ENCODE measurements at places on chromosomes 2 and 18. TPM values are rescaled to one million over a fixed set of nuclear protein-coding genes. Genes with fewer than 3 reads are reported as not detected.

DNA sequence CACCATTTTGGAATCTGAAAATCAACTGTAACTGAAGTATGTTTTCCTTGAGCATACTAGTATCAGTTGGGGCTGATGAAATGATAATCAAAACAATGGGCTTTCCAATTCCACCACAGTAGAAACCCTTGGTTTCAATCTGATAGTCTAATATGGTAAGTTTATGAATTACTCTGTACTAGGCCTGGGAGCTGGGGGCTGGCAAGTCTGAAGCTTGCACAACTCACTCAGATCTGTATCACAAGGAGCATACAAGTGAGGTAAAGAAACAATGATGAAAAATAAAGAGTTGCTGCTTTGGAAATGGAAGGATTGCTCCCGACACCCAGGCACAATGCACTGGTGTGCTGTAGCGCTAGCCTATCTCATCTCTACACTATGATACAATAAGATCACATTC lies 19.4 kb downstream of the ZEB2 start:
- H3K4me1 ChIP-seq = no peaks in the 10 kb centered on the region
- no peaks in the 10 kb centered on the region for H3K27me3 ChIP-seq
- no peak overlapping the region for H3K4me3 ChIP-seq
- H3K36me3 ChIP-seq = no peaks in the 10 kb centered on the region
- H3K27ac ChIP-seq = peak overlapping the region; percentile 13
- no peak for DNase-seq

DNA sequence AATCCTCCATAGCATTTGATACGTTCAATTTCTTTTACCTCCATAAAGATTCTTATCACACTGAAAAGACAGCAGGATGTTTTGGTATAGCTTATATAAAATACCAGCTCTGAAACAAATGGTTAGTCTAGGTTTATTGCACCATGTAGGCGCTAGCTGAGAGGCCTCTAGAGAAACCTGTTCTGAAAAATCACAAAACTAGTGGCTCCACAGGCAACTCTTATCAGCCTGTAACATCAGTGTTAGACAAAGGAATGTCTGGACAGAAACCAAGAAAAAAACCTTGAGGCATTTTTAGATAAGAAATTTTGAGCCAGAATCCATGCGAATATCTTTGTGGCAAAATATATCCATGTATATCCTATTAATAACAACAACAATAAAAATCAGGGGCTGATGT lies 440.4 kb upstream of the MAP2 start:
- no peaks in the 10 kb centered on the region for H3K4me1 ChIP-seq
- H3K36me3 ChIP-seq = no peaks in the 10 kb centered on the region
- H3K4me3 ChIP-seq = no peak overlapping the region
- no peak for DNase-seq
- H3K27ac ChIP-seq = no peak overlapping the region
- H3K27me3 ChIP-seq = no peaks in the 10 kb centered on the region

GRCh38 chr2:20519309-20519708 lies 72.4 kb downstream of the RHOB start:
- no peak for DNase-seq
- H3K27me3 ChIP-seq = no peaks in the 10 kb centered on the region
- H3K4me1 ChIP-seq = no peaks in the 10 kb centered on the region
- H3K4me3 ChIP-seq = no peak overlapping the region

DNA sequence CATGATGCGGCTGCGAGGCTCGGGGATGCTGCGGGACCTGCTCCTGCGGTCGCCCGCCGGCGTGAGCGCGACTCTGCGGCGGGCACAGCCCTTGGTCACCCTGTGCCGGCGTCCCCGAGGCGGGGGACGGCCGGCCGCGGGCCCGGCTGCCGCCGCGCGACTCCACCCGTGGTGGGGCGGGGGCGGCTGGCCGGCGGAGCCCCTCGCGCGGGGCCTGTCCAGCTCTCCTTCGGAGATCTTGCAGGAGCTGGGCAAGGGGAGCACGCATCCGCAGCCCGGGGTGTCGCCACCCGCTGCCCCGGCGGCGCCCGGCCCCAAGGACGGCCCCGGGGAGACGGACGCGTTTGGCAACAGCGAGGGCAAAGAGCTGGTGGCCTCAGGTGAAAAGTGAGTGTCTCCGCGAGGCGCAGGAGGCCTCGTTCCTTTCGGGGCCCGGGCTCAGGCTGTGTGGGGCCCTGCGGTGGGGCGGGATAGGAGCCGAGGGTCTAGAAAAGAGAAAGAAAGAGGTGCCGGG lies 520 bp downstream of the GLS start:
- no peaks in the 10 kb centered on the region for H3K27me3 ChIP-seq
- H3K4me3 ChIP-seq = peak overlapping the region; percentile 86
- peak overlapping the region; percentile 95 for H3K27ac ChIP-seq
- H3K36me3 ChIP-seq = no peaks in the 10 kb centered on the region

DNA sequence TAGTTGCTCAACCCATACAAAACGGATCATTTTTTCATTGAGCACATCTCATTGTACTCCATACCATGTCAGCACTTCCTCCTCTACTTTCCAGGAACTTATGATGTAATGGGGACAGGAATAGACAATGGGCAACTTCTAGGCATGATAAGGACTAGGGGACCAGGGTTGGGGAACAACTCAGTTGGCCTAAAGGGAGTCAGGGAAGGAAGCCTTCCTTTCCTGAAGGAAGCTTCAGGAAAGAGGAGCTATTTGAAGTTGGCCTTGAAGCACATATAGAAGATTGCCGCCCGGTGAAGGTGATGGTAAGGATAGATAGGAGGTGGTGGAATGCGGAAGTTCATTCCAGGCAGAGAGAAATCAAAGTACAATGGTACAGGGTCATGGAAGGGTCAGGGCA lies 283.9 kb downstream of the SLC8A1 start:
- no peak overlapping the region for H3K27ac ChIP-seq
- no peaks in the 10 kb centered on the region for H3K4me1 ChIP-seq
- H3K4me3 ChIP-seq = no peak overlapping the region

DNA sequence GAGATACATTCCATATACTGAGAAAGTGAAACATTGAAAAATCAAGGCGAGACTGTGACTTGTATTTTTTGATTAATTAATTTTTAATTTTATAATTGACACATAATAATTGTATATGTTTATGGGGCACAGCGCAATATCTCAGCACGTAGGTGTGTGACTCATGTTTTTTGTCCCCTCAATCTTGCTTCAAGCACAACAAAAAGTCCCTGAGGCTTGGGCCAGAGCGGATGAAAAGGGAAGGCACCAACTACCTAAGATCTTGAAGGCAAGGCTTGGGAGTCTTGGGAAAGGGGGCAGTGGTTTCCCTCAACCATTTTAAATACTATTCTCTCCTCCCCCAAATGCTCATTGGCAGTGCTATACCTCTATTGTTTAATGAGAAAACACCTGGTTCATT lies 9.9 kb downstream of the SGPP2 start:
- H3K4me1 ChIP-seq = no peaks in the 10 kb centered on the region
- no peaks in the 10 kb centered on the region for H3K27me3 ChIP-seq

DNA sequence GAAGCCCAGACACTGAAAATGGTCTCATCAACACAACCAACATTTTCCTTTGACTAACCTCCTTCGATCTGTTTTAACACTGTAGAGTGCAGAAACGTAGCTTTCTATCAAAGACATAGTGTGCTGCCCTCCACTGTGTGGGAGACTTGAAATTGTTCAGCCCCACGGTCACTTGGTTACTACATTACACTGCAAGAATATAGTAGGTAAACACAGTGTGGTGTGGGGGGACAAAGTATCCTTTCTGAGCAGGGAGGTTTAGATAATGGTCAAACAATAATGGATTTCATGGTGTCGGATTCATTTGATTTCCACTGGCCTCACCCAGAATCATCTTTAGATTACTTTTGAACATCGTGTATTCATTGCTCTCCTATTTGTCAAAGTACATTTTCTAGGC lies 181.0 kb downstream of the ERBB4 start:
- no peaks in the 10 kb centered on the region for H3K4me1 ChIP-seq
- DNase-seq = no peak
- no peak overlapping the region for H3K4me3 ChIP-seq
- no peaks in the 10 kb centered on the region for H3K27me3 ChIP-seq
- H3K27ac ChIP-seq = no peak overlapping the region

DNA sequence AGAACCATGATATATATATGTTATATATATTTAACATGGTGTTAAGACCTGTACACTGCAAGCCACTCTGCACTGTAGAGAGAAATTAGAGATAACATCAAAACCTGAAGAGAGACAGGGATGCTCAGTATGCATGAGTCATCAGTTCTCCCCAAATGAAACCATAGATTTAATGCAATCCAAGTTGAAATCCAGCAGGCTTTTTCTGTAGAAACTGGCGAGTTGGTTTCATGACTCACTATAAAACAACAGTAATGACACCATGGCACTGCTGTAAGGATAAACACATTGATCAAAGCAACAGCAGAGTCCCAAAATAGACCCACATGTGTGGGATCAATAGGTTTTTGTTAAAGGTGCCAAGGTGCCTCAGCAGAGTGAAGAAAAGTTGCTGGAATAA lies 65.8 kb downstream of the RTP5 start:
- DNase-seq = no peak
- H3K36me3 ChIP-seq = no peaks in the 10 kb centered on the region
- H3K4me1 ChIP-seq = no peaks in the 10 kb centered on the region
- no peaks in the 10 kb centered on the region for H3K27me3 ChIP-seq
- H3K4me3 ChIP-seq = no peak overlapping the region

DNA sequence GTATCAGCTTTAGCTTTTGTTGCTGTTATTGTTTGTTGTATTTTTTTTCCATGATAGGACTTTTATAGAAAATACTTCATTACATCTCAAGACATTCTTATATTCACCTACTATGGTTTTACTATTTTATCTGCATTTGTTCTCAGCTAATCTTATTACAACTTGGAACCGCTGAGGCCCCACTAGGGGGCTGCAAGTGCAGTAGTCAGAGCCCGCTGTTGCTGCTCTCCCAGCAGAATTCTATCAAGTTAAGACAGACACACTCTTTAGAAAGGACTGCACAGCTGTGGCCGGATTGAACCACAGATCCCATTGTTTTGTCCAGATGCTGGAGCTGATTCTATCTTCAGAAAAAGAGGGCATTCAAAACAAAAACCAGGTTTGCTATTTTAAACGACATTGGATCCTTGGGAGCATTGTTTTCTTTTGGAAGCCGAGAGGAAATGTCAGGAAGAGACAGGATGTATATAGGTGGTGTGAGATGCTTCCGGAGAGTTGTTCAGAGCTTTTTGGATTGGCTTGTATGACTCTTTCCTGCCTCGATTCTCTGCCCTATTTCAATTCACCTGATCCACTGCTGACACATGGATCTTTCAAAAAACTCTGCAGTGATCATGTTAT lies 105.7 kb upstream of the GAREM1 start:
- H3K4me1 ChIP-seq = no peaks in the 10 kb centered on the region
- no peak overlapping the region for H3K4me3 ChIP-seq
- DNase-seq = no peak

GRCh38 chr2:218293715-218294429 lies 1.6 kb upstream of the TMBIM1 start:
- H3K27me3 ChIP-seq = no peaks in the 10 kb centered on the region
- H3K36me3 ChIP-seq = no peaks in the 10 kb centered on the region
- H3K4me3 ChIP-seq = no peak overlapping the region
- peaks cover 28% of the 10 kb centered on the region for H3K4me1 ChIP-seq
- no peak overlapping the region for H3K27ac ChIP-seq

GRCh38 chr2:128380961-128381938 lies 62.6 kb upstream of the HS6ST1 start:
- DNase-seq = no peak
- H3K27me3 ChIP-seq = no peaks in the 10 kb centered on the region
- no peak overlapping the region for H3K4me3 ChIP-seq
- no peaks in the 10 kb centered on the region for H3K36me3 ChIP-seq

GRCh38 chr18:36850527-36851201 lies 21.7 kb downstream of the KIAA1328 start:
- DNase-seq = no peak
- H3K4me3 ChIP-seq = no peak overlapping the region
- no peaks in the 10 kb centered on the region for H3K4me1 ChIP-seq
- no peaks in the 10 kb centered on the region for H3K27me3 ChIP-seq
- H3K27ac ChIP-seq = no peak overlapping the region

GRCh38 chr2:143087033-143087432 lies 42.2 kb upstream of the ARHGAP15 start:
- H3K4me3 ChIP-seq = no peak overlapping the region
- H3K27me3 ChIP-seq = no peaks in the 10 kb centered on the region
- no peaks in the 10 kb centered on the region for H3K4me1 ChIP-seq
- DNase-seq = no peak
- no peak overlapping the region for H3K27ac ChIP-seq

GRCh38 chr2:150919901-150920300 lies 341.8 kb downstream of the RBM43 start:
- H3K36me3 ChIP-seq = no peaks in the 10 kb centered on the region
- H3K27ac ChIP-seq = no peak overlapping the region
- no peaks in the 10 kb centered on the region for H3K4me1 ChIP-seq
- H3K4me3 ChIP-seq = no peak overlapping the region
- DNase-seq = no peak

- H3K4me3 ChIP-seq = no peak overlapping the region
- no peak for DNase-seq
- H3K27ac ChIP-seq = peak overlapping the region; percentile 45
- no peaks in the 10 kb centered on the region for H3K4me1 ChIP-seq
Observed at GRCh38 chr2:54903736-54904554, 146.3 kb downstream of the RTN4 start.

GRCh38 chr2:219688560-219689445 lies 61.4 kb downstream of the SLC4A3 start:
- no peaks in the 10 kb centered on the region for H3K4me1 ChIP-seq
- no peak overlapping the region for H3K4me3 ChIP-seq
- peak; percentile 37 for DNase-seq
- no peaks in the 10 kb centered on the region for H3K27me3 ChIP-seq
- H3K36me3 ChIP-seq = no peaks in the 10 kb centered on the region

DNA sequence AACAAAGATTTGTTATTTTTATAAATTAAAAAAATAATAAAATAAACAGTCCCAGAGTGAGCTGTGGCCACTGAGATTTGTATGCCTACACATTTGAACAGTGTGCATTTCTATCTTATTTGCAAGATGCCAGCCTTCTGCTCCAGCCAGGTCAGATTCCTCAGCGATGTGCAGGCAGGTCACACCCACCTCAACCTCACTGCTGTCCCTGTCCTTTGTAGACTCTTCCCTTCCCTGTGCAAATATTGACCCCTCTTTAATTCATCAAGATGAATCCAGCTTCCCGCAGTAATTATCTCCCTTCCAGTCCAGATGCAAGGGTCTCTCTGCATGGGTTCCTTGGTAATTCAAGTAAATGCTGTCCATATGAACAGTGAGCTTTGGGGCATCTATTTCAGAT lies 256.2 kb downstream of the PIEZO2 start:
- H3K4me3 ChIP-seq = no peak overlapping the region
- H3K27me3 ChIP-seq = no peaks in the 10 kb centered on the region
- DNase-seq = no peak
- no peak overlapping the region for H3K27ac ChIP-seq

GRCh38 chr2:217632043-217632442 lies 370.8 kb downstream of the TNS1 start:
- H3K4me1 ChIP-seq = no peaks in the 10 kb centered on the region
- H3K4me3 ChIP-seq = no peak overlapping the region
- H3K27ac ChIP-seq = no peak overlapping the region
- H3K27me3 ChIP-seq = no peaks in the 10 kb centered on the region
- DNase-seq = no peak
- H3K36me3 ChIP-seq = no peaks in the 10 kb centered on the region

The CABLES1 gene
- total RNA-seq = 28.7 TPM

The VWA3B gene
- not detected for total RNA-seq

The ANKRD23 gene
- 3.5 TPM for total RNA-seq

The ARHGEF33 gene
- 2.2 TPM for total RNA-seq

The NHEJ1 gene
- total RNA-seq = 17.6 TPM

The SERPINB12 gene
- total RNA-seq = not detected

The ST6GAL2 gene
- total RNA-seq = 2.8 TPM

The SULT1C2 gene
- total RNA-seq = 1.9 TPM

The KCNK3 gene
- 0.59 TPM for total RNA-seq

The TMEM247 gene
- not detected for total RNA-seq

The SPP2 gene
- total RNA-seq = not detected

The GCG gene
- not detected for total RNA-seq

Measured in breast epithelium (tissue), 4 donors.